ENCODE measurements at places on chromosomes 4 and X.

- DNase-seq = no peak
These were observed 6.6 kb upstream of the CPLX1 start for GRCh38 chr4:832536-832935.

- DNase-seq = no peak
These were observed 80.1 kb downstream of the ATG4A start for GRCh38 chrX:108171671-108172070.

GRCh38 chrX:103733017-103733416, 22.3 kb downstream of the TMEM31 start:
- DNase-seq = no peak

- DNase-seq = no peak
These were observed 14.8 kb upstream of the ART3 start for GRCh38 chr4:76059750-76060149.

- DNase-seq = peak; percentile 54
These were observed 43.7 kb upstream of the TMSB15B start for GRCh38 chrX:103918571-103919269.

- no peak for DNase-seq
These were observed 142.7 kb downstream of the NPNT start for GRCh38 chr4:106038012-106038411.

DNA sequence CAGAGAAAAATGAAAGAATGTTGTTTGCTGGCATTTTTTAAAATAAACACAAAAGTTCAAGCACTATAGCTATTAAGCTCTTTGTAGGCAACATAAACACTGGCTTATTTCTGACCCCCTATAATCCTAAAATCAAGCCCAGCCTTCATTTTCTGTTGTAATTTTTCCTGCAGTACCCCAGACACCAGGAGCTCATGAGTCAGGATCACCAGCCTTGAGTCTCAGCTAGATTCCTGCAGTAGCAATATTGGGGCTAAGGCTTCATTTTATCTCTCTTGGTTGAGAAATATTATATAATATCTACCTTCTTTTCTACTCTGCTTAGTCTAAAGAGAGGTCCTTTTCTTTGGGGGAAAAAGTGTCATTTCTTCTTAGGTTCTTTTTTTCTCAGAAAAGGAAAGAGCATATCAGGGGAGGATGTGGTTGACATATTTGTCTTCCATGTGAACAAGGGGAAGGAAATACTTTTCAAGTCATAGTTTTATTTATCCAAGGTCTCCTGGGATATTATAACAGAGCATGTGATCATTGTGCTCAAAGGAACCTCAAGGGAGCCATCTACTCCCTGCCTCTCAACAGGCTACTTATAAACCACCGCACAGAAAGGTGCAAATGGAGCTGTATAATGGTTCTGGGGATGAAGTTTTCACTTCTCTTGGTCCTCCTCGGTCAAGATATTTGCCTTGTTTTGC, 678.3 kb upstream of the NR3C2 start:
- DNase-seq = no peak

- DNase-seq = peak; percentile 49
These were observed 1.1 kb upstream of the RAP1GDS1 start for GRCh38 chr4:98260047-98260578.

DNA sequence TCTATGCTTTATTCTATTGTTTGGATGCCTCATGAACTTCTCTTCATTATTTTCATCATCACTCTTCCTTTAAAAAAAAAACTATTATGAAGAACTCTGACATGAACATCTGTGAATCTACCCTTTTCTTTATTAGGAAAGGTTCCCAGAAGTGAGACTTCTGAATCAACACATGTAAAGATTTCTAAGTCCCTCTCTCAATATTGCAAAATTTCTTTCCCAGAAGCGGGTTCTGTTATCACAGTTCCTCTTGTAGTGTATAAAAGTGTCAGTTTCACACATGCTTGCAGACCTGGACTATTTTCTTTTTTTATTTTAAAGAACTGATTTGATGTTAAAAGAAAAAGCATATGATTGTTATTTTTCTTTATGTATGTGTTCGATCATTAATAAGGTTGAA, 330.8 kb upstream of the KLF3 start:
- no peak for DNase-seq

GRCh38 chr4:107575243-107575642, 144.8 kb downstream of the PAPSS1 start:
- DNase-seq = no peak

DNA sequence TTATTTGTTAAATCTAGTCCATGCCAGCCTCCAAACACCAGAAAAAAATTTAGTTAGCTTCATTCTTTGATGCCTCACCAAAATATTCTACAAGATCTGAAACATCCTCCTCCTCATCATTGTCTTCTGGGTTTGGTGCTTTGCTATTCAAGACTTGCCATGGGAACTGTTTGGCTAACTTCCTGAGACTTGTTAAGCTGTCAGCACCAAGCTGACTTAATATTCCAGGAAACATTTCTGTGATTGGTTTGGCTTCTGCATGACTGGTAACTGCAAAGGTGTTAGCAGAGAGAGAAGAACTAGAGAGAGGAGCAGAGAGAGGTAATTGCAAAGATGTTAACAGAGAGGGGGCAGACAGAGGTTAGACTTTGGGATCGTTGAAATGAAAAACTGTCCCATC, 101.3 kb downstream of the PALLD start:
- no peak for DNase-seq

GRCh38 chr4:176584031-176584606, 208.6 kb downstream of the VEGFC start:
- no peak for DNase-seq

- no peak for DNase-seq
These were observed 105.4 kb upstream of the SLC7A11 start for GRCh38 chr4:138347561-138347960.

GRCh38 chr4:120672558-120673147, 249.9 kb downstream of the PRDM5 start:
- DNase-seq = no peak

DNA sequence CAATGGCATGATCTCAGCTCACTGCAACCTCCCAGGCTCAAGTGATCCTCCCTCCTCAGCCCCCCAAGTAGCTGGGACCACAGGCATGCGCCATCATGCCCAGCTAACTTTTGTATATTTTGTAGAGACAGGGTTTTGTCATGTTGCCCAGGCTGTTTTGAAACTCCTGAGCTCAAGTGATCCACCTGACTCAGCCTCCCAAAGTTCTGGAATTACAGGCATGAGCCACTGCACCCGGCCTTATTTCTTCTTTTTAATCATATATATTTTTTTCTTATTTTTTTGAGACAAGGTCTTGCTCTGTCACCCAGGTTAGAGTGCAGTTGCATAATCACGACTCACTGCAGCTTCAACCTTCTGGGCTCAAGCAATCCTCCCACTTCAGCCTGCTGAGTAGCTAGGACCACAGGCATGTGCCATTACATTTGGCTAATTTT, 184.0 kb downstream of the TSPAN5 start:
- DNase-seq = no peak

DNA sequence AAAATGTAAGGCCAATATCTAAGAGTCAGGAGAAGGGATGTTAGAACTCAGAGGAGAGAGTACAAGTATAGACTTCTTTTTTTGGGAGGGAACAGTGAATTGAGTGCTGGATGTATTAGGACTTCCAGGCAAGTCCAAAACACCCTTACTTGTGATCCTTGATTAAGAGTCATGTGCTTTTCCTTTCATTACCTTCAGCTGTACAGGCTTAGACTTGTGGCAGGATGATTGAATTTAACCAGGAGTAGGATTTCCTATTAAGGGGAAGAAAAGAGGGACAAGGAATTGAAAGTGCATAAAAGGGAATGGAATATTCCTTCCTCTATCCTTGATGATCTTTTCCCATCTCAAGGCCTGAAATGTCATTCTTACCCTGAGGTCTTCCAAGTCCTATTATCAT, 606.7 kb downstream of the STIM2 start:
- DNase-seq = no peak

DNA sequence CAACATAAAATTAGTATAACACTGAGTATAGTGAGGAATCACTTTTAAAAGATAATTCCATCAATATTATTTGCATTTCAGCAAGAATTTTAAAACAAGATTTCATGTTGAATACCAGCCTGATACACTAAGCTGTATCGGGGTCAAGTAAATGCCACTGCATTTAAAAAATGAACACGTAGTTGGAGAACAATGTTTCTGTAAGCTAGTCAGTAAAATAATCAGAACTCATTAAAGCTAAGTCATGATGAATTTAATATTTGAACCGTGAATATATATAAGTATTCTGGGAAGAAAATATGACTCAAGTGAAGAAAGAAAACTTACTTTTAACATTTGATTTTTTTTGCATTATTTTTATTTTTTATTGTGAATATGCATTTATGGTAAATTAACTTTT, 611.0 kb upstream of the PABPC4L start:
- no peak for DNase-seq

- no peak for DNase-seq
These were observed 2.3 kb downstream of the NOCT start for GRCh38 chr4:139017861-139018260.

GRCh38 chr4:88162626-88163025, 4.2 kb upstream of the ABCG2 start:
- no peak for DNase-seq

DNA sequence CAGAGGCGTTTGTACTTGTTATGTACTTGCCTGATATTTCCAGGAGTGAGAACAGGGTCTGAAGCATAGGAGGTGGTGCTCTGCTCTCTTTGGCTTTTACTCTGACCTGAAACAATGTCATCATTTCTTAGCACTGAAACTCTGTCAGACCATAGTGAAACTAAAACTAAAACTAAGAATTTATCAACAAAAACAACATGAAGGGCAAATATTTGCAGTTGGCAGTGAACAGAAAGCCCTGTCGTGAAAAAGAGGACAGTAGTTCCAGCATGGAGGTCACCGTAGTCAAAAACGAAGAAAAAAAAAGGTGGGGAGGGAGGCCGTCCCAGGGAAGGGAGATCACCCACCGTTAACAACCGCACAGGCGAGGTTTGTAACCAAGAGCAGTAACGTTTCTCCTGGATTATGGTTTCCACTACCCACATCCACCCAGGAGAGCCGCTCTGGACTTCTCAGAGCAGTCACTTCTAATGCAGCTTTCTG, 97.5 kb downstream of the ANK2 start:
- DNase-seq = no peak

DNA sequence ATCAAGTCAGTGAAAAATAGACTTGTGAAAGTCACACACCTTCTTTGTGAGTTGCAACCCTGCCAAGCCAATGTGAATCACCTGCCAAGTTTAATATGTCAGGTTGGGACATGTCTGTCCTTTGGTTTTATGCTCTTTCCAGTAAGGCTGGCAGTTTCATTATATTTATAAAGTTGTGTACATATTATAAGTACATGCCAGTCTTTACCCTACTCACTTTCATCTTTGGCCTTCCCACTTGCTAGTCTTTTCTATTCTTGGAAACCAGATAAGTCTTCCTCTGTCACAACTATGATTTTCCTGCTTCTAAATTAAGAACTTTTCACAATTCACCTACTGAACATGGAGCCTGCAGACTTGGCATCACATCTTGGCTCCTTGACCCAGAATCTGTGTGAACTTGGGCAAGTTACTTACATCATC, 680.7 kb upstream of the BOD1L1 start:
- no peak for DNase-seq
